ENCODE measurements at places on chromosomes 12 and 14.

DNA sequence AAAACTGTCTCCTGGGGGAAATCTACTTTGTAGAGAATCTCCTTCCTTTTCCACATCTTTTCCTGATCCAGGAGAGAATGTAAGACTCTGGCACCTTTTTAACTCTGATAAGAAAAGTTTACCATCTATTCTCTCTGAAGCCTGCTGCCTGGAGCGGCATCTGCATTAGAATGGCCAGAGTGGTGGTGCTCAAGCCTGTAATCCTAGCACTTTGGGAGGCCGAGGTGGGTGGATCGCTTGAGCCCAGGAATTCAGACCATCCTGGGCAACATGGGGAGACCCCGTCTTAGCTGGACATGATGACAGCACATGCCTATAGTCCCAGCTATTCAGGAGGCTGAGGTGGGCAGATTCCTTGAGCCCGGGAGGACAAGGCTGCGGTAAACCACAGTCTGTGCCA lies 1.4 kb upstream of the CHFR start:
- H3K4me3 ChIP-seq: no peak overlapping the region
- DNase-seq: no peak
- H3K27me3 ChIP-seq: no peaks in the 10 kb centered on the region
- H3K27ac ChIP-seq: no peak overlapping the region
- no peaks in the 10 kb centered on the region for H3K4me1 ChIP-seq
- H3K36me3 ChIP-seq: no peaks in the 10 kb centered on the region

DNA sequence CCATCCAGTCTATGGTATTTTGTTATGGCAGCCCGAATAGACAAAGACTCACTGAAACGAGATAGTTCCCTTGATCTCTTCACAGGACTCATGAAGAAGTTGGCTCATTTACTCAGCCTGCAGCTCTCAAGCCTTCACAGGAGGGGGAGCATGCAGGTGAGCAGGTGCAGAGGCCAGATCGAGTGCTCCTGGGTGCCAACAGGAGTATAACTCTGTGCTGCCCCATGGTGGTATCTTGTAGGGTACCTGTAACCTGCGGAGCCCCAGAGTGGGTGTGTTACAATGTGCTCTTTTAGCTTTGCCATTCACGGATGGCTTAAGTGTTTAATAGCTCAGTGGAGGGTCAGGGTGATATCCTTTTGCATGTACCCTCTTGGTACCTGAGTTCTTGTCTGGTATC lies 159.5 kb downstream of the METTL25 start:
- no peak overlapping the region for H3K27ac ChIP-seq
- H3K4me3 ChIP-seq: no peak overlapping the region
- DNase-seq: no peak
- no peaks in the 10 kb centered on the region for H3K36me3 ChIP-seq

DNA sequence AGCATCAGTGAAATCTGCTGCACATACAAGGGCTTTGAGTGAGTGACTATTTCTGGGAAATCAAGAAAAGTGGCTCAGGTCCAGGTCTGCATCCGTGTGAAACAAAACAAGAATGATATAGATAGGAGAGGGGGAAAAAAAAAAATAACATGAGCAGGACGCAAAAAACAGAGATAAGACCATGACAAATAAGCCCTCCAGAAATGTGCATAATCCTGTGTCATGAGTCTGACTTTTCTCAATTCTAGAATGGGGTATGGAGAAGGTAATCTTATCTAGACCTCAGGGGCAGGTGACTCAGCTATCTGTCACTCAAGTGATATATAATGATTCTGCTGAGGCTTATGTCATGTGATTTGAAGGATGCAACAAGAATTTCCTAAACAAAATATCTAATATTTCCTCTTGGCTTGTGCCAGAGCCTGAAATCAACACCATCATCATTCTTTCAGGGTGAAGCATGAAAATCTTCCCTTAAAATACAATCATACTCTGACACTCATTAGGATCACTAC lies 250.0 kb downstream of the PHLDA1 start:
- H3K36me3 ChIP-seq: no peaks in the 10 kb centered on the region
- DNase-seq: no peak
- H3K27me3 ChIP-seq: no peaks in the 10 kb centered on the region
- no peak overlapping the region for H3K27ac ChIP-seq
- H3K4me1 ChIP-seq: peaks cover 12% of the 10 kb centered on the region

- no peak overlapping the region for H3K27ac ChIP-seq
- DNase-seq: no peak
- no peak overlapping the region for H3K4me3 ChIP-seq
- H3K36me3 ChIP-seq: no peaks in the 10 kb centered on the region
- peaks cover 14% of the 10 kb centered on the region for H3K4me1 ChIP-seq
Measured at GRCh38 chr12:67519484-67520433, 128.8 kb upstream of the DYRK2 start.

- no peak overlapping the region for H3K27ac ChIP-seq
- H3K4me3 ChIP-seq: no peak overlapping the region
- H3K27me3 ChIP-seq: peaks cover 30% of the 10 kb centered on the region
Measured at GRCh38 chr12:54429014-54429471, 10.0 kb upstream of the ITGA5 start.

DNA sequence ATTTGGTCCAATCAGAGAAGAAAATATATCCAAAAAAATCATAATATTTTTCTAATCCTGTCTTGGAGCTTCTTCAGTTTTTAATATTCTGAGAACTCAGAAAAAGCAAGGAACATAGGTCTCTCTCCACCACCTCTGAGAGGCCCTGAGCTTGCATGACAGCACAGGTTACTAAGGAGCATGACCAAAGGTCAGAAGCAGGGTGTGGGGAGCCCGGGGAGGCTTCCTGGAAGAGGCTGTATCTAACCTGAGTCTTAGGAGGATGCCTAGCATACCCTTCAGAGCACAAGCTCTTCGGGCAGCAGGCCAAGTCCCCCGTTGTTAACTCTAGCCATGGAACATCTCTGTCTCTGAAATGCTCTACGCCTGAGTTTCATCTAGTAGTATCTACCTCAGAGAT lies 15.7 kb upstream of the STON2 start:
- H3K4me1 ChIP-seq: peaks cover 9% of the 10 kb centered on the region
- no peak overlapping the region for H3K4me3 ChIP-seq
- no peak overlapping the region for H3K27ac ChIP-seq
- no peaks in the 10 kb centered on the region for H3K27me3 ChIP-seq
- no peaks in the 10 kb centered on the region for H3K36me3 ChIP-seq

- no peak overlapping the region for H3K4me3 ChIP-seq
- H3K27me3 ChIP-seq: no peaks in the 10 kb centered on the region
- H3K36me3 ChIP-seq: no peaks in the 10 kb centered on the region
Measured at GRCh38 chr12:132659146-132659545, 28.0 kb downstream of the POLE start.

GRCh38 chr12:51972849-51973273 lies 21.4 kb downstream of the ACVR1B start:
- no peak overlapping the region for H3K4me3 ChIP-seq
- H3K27ac ChIP-seq: no peak overlapping the region
- no peaks in the 10 kb centered on the region for H3K36me3 ChIP-seq

DNA sequence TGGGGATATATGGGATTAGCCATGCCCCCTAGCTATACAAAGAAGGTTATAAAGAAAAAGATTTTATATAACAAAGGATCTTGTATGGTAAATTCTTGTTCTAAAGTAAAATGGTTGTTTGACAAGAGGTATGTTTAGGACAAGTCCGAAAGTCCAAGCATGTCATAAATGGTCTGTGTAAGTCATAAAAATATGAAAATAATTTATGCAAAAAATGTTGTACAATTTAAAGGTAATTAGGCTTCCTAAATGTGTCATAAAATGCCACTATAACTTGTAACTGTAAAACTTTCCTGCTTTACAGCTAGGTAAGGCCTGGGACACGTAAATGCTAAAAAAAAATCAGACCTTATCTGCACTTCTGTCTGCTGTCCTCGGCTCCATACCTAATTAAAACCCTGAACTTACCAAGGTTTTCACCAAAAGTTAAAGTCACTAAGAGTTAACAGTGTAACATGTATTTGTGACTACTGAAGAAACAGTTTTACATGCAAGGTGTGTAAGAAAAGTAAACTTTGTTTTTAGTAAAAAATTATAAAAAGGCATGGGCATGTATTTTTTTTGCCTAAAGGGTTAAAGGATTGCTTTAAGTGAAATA lies 110.0 kb upstream of the RESF1 start:
- no peak for DNase-seq
- H3K4me3 ChIP-seq: no peak overlapping the region
- no peaks in the 10 kb centered on the region for H3K27me3 ChIP-seq

DNA sequence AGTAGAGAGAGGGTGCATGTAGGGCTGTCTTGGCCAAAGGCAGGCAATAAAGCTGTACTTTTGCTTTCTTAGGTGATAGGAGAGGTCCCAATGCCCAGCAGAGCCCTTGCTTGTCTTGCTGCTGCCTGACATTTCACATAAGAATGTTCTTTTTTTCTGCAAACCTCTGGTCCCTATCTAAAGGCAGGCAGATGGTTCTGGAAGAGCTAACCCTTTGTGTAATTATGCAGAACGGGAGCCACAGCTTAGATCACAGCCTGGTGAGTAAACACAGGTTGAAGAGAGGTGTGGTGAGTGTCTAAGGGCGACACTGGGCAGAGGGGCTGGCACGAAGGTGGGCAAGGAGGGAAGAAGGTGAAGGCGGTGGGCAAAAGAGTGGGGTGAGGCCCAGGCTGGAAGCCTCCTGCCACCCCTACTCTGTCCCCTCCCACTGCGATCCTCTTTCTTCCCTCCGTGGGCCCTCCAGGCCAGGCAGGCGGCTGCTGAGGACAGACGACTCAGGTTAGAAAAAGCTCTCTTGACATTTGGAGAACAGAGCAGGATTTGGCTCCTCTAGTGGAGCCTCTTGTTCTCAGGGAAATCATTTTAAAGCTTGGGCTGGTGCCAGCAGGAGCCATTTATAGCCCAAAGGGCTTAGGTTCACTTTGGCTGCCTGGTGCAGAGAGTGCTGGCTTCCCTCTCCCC lies 42.8 kb downstream of the PRMT8 start:
- no peak for DNase-seq
- peaks cover 31% of the 10 kb centered on the region for H3K27me3 ChIP-seq
- no peak overlapping the region for H3K4me3 ChIP-seq
- no peak overlapping the region for H3K27ac ChIP-seq
- H3K4me1 ChIP-seq: no peaks in the 10 kb centered on the region

DNA sequence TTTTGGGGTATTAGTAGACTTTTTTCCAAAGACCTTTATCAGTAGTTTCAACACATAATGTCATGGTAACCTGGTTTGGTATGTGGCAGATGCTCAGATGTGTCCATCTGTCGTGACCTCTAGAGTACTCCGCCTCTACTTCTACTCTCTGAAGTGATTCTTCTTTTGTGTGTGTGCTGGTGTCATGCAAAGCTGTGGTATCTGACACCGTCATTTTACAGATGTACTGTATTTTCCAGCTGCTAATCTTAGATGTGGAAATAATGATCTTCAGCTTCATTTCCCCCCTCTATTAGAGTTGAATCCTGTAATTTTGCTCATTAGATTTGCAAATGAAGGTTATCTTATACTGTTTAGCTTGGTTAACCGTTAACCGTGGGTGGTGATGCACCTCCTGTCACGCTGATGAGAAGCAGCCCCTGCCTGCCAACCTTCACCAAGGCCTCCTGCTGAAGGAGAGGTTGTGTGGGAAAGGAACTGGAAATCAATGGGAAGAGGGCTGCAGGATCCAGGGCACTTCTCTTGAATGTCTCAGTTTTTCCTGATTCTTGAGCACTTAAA lies 222.4 kb upstream of the AMIGO2 start:
- no peaks in the 10 kb centered on the region for H3K36me3 ChIP-seq
- no peak overlapping the region for H3K27ac ChIP-seq
- no peak overlapping the region for H3K4me3 ChIP-seq
- no peak for DNase-seq
- peaks cover 5% of the 10 kb centered on the region for H3K4me1 ChIP-seq
- H3K27me3 ChIP-seq: no peaks in the 10 kb centered on the region

DNA sequence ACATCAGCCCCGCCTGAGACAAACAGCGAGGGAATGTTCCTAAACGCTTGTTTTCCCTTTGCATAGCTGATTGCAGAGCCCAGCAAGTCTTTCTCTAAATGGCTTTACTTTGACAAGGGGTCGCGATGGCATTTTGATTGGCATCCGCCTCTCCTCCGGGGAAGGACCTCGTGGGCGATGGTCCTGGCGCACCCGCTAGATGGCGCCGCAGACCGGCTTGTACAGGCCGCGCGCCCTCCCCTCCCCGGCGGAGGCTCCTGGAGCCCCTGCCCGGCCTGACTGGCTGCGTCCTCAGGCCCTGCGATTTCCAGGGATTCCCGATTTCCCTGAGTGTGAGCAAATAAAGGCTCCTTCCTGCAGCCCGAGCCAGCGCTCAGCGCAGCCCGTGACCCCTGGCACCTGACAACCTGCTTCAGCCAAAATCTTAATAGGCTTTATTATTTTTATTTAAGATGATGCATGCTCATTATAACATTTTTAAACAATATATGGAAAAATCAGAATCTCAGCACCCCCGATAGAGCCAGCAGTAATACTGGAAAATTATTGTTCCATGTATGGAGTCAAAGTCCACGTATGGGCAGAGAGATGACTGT lies 468.3 kb downstream of the AACS start:
- H3K27me3 ChIP-seq: no peaks in the 10 kb centered on the region
- no peak for DNase-seq

- H3K27ac ChIP-seq: no peak overlapping the region
- no peaks in the 10 kb centered on the region for H3K36me3 ChIP-seq
- peaks cover 77% of the 10 kb centered on the region for H3K27me3 ChIP-seq
- no peaks in the 10 kb centered on the region for H3K4me1 ChIP-seq
Measured at GRCh38 chr12:54046809-54047159, 6.9 kb upstream of the HOXC4 start.

DNA sequence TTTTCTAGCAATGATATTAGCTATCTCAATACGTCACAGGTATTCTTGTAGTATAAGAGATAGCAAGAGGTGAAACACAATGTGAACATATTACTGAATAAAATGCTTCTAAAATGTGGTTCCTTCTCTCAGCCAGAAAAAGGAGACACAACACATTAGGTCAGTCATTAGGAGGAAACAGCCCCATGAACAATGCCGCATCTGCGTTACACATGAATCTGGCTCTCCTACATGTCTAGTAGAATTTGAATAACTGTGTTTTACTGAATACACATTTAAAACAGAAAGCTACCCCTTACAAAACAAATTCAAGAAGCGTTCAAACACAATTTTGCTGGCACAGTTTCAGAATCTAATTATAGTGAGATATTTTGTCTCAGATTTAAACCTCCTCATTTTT lies 51.6 kb downstream of the EFCAB11 start:
- H3K27me3 ChIP-seq: no peaks in the 10 kb centered on the region
- H3K27ac ChIP-seq: no peak overlapping the region
- no peak overlapping the region for H3K4me3 ChIP-seq
- no peaks in the 10 kb centered on the region for H3K36me3 ChIP-seq
- DNase-seq: no peak
- H3K4me1 ChIP-seq: no peaks in the 10 kb centered on the region

Measured in MM.1S (cell line).